ENCODE measurements at places on chromosomes 16 and 17.

DNA sequence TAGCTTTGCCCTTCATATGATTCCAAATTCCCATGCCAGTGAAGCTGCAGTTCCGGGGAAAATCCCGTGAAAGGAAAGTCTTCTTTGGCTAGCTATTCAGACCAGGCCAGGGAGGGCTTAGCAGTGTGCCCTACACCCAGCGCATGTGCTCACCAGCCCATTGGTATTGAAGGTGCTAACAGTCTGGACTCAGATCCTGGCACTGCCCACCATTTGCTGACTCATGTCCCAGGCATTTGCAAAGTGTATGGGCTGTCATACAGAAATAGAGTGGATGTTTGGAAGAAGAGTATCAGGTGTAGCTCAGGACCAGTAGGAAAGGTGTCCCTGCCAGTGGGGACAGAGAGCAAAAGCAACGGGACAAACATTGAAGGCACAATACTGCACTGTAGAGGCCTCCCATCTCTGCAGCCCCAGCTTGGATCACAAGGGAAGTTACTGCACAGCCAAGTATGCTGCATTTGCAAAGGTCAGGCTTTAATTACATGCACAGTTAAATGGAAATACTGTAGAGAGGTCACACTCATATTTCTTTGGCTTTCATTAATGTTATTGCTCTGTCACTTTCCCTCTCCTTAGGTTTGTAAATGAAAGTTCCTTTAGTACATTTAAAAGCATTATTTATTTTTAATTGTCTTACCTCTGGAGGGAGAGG lies 220.0 kb downstream of the IRX3 start:
- DNase-seq = no peak

GRCh38 chr16:12874186-12874585 lies 27.2 kb upstream of the SHISA9 start:
- DNase-seq = peak; percentile 13

- DNase-seq = no peak
These were observed 5.8 kb downstream of the ADCY7 start for GRCh38 chr16:50272111-50272571.

DNA sequence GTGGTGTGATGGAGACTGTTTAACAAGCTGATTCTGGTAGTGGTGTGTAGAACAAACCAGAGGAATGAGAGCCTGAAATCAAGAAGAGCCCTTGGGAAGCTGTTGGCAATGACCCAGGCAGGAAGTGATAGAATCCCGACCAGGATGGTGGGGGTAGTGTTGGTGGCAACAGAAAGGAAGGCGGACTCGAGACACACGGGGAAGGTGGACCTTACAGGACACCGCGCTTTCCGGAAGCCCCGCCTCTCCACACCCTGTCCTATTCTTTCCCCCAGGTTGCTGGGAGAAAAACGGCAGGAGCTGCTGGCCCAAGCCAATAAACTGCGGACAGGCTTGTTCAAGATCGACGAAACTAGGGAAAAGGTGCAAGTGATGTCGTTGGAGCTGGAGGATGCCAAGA lies 30.0 kb upstream of the KDM6B start:
- DNase-seq = no peak

GRCh38 chr17:55704401-55704800 lies 18.3 kb downstream of the TMEM100 start:
- DNase-seq = no peak

- DNase-seq = no peak
These were observed 494.9 kb upstream of the RBFOX1 start for GRCh38 chr16:6837722-6838121.

DNA sequence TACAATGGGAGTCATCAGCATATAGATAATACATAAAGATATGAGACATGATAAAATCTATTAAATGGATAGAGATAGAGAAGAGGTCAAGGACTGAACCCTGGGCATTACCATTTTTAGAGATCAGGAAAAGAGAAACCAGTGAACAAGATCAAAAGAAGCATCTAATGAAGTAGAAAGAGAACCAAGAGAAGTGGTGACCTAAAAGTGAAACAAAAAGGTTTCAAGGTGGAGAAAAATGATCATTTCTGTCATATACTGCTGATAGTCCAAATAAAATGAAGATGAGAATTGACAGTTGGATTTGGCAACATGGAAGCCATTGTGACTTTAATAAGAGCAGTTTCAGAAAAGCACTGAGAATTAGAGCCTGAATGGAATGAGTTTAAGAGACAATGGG lies 165.1 kb downstream of the PPM1E start:
- no peak for DNase-seq

- peak; percentile 10 for DNase-seq
These were observed 7.1 kb downstream of the IGSF6 start for GRCh38 chr16:21645261-21645721.

- peak; percentile 18 for DNase-seq
These were observed 69.3 kb upstream of the MED13 start for GRCh38 chr17:62134397-62134796.

GRCh38 chr17:81868674-81869220 lies 2.4 kb downstream of the ARHGDIA start:
- peak; percentile 63 for DNase-seq

DNA sequence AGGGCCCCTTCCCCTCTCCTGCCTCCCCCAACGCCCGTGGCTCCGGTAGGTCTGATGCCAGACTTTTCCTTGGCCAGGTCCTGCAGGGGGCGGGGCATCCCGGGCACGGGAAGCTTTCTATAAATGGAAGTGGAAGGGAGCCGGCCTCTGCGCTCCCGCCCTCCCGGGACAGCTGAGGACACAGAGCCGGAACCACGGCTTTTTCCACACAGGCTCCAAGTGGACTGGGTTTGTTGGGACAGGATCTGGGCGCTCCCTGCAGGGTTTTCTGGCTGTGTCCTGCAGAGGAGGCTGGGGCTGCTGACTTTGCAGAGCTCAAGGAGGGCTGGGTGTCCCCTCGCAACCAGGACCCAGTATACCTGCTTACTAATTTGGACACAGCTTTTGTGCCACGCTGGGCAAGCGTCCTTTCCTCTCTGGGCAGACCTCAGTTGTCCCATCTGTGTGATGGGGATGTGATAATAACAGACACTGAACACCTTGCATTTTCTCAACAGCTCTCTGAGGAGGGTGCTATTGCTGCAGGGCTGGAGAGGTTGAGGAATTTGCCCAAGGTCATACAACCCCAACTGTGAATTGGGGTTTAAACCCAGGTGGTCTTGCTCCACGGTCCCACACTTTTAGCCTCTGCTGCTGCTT lies 1.8 kb downstream of the TNS4 start:
- peak; percentile 58 for DNase-seq

- DNase-seq = no peak
These were observed 80.2 kb upstream of the DOC2B start for GRCh38 chr17:261635-262034.

- DNase-seq = no peak
These were observed 19.4 kb downstream of the ERN1 start for GRCh38 chr17:64110379-64111152.
